ENCODE measurements at places on chromosomes 7 and 10. TPM values are rescaled to one million over a fixed set of nuclear protein-coding genes. Genes with fewer than 3 reads are reported as not detected.

DNA sequence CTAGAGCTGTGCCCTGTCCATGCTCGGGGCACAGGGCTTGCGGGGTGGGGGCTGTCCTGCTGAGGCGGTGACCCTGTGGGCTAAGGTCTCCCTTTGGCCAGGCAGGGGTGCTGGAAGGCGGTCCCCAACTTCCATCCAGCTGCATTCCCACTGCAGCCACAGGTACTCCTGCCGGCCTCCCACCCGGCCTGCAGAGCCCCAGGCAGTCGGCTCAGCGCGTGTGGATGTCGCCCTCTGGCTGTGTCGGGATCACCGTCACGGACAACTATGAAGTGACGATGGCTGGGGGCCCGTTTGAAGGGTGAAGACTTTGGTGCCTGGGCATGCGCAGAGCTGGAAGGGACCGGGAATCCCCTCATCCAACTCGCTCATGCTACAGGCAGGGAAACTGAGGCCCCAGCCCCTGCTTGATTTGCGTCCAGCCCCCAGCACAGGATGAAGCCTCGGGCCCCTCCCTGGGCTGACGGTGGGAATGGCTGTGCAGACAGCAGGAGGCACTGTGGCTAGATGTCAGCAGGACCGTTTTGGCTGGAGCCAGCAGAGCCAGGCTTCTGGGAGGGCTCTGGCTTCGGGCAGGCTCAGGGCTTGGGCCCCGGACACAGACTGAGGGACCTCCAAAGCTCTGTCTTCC, 2.3 kb upstream of the TMEM184A start:
- DNase-seq = no peak

- no peak for DNase-seq
Observed at GRCh38 chr7:50956522-50957155, 173.9 kb upstream of the GRB10 start.

Gene SCIN
- total RNA-seq = 14.3 TPM

- no peak for DNase-seq
Observed at GRCh38 chr10:92990615-92991014, 70.0 kb upstream of the CYP26C1 start.

Gene ANKRD2
- total RNA-seq = 0.98 TPM

DNA sequence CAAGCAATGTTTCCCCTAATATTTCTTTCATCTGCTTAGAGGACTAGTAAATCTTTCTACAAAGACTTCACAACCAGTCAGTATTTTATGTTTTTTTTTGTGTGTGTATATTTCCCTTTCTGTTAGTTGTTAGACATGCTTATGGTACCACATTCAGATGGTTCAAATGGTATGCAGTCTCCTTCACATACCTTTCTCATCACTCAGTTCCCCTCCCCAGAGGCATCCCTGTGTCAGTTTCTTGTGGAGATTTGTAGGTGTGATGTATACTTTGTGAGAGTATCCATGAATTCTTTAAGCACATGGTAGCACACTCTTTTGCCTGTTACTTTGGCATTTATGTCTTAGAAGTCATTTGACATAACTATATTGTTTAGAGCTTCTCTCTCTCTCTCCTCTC, 4.4 kb downstream of the ZNF485 start:
- no peak for DNase-seq

Gene EPO
- not detected for total RNA-seq

Gene CEP41
- total RNA-seq = 11.3 TPM

- peak; percentile 54 for DNase-seq
Observed at GRCh38 chr7:55172881-55173609, 154.2 kb downstream of the EGFR start.

Gene CTTNBP2
- 6.3 TPM for total RNA-seq

DNA sequence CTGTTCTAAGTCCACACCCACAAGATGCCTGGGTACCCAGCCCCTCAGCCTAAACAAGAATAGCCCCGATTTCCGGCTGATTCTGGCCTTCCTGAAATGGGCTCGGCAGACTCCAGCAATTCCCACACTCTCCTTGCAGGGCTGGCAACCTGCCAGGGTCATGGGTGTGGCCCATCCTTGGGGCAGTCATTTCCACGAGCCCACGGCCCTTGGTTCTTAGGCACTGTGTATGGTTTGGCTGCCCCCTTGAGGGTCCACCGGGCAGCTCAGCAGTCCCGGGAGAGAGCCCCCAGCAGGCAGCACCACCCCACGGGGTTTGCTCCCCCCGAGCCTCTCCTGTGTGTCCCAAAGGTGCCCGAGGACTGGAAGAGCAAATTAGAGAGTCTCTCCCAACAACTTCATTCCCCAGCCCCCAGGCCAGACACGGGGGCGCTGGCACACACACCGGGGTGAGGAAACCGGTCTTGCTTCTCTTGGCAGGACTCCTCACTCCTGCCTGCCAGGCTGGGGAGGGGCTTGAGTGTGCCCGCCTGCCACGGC, 142.2 kb downstream of the EMX2 start:
- peak; percentile 73 for DNase-seq

Gene FOXP2
- 7.6 TPM for total RNA-seq

Gene SFRP5
- total RNA-seq = 3.0 TPM

GRCh38 chr7:94620703-94621118, 35.2 kb downstream of the SGCE start:
- DNase-seq = peak; percentile 60

- no peak for DNase-seq
Observed at GRCh38 chr7:1927937-1928644, 258.0 kb downstream of the ELFN1 start.

Gene GLRX3
- 53.1 TPM for total RNA-seq

Gene HYAL4
- not detected for total RNA-seq

Gene POLR2J2
- total RNA-seq = 14.1 TPM

DNA sequence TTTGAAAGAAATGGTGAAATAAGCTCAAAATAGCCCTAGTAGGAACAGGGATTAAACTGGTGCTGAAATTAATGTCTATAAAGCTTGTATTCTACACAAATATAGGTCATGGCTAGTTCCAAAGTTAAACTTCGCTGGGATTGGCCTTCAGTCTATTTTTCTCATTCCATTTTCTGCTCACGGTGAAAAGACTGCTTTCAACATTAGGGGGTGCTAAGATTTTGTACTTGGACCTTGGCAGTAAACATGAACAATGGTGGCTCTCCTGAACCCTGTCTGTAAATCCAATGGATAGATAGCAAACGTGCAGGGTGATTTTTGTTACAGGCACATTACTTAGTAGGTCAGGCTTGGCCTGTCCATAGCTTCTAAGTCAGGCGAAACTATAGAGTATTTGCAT, 36.0 kb upstream of the RSU1 start:
- no peak for DNase-seq

DNA sequence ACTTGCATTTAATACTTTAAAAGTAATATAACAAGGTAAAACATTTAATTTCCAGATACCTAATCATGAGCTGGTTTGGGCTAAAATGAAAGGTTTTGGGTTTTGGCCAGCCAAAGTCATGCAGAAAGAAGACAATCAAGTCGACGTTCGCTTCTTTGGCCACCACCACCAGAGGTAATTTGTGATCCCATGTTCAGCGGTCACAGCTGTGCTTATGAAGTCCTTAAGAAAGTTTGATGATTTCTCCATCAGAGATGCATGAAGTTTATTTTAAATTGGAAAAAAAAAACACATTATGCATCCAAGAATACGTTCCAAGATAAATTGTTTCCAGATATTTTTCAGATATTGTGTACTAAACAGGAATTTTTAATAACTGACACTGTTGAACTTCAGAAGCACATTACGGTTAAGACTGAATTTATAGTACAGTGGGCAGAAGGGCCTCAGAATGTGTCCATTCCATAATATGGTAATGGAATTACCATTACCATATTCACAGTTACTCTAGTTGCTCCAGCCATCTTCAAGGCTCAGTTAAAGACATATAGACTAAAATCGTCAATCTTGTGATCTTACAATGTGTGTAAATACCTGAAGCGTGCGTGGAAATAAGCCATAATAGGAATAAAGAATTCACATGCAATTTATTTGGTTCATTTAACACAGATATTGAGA, 106.8 kb downstream of the ZMYND11 start:
- no peak for DNase-seq

GRCh38 chr7:154638286-154638685, 364.6 kb downstream of the PAXIP1 start:
- DNase-seq = no peak

All from upper lobe of right lung (tissue), 1 donor.